Ascending aorta (tissue), 2 donors: ENCODE measurements at places on chromosomes 12 and 14.

DNA sequence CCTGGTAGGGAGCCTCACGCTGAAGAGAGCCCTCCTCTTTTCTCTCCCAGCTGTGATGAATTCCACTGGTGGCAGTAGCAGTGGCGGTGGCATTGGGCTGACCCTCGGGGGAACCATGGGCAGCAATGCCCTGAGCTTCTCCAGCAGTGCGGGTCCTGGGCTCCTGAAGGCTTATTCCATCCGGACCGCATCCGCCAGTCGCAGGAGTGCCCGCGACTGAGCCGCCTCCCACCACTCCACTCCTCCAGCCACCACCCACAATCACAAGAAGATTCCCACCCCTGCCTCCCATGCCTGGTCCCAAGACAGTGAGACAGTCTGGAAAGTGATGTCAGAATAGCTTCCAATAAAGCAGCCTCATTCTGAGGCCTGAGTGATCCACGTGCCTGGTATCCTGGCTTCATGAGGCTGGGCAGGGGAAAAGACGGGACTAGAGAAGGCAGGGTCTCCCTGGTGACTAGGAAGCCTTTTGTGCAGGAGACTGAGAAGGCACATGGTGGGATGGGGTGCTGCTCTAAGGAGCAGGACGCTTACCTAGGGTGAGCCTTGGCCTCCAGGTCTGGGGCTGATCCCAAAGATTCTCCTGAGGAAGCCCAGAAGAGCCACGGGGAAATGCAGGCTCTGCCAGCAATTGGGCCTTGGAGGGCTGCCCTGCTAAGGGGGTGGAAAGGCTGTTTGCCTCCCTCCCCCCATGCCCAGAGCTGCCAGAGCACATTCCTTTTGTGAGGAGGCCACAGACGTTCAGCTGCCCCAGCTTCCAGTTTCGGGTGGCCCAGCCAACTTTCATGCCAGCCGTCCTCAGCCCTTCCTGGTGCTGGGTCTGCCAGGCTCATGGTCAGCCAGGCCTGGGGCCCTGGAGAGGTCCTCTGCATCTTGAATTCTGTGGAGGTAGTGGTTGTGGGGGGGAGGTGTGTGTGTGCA is 15.8 kb downstream of the KRT7 start:
- peak; percentile 89 for DNase-seq

GRCh38 chr12:107684029-107684795 is 1.4 kb upstream of the PWP1 start:
- DNase-seq = no peak

DNA sequence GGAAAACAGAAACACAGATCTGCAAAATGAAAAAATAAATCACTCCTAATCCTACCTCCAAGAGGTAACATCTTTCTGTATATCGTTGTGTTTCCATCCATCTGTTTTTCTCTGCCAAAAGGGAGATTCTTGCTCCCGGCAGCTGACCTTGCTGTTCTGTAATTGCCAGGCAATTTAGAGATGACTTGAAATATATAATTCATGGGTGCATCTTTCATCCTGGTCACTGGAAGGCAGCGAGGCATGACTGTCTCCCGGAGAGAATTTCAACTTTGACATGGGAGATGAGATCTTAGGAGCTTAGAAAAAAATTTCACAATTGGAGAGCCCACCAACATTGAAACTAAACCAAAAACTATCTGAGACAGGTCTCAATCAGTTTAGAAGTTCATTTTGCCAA is 53.0 kb downstream of the WSCD2 start:
- no peak for DNase-seq

GRCh38 chr14:32471181-32471580 is 142.1 kb downstream of the AKAP6 start:
- no peak for DNase-seq

DNA sequence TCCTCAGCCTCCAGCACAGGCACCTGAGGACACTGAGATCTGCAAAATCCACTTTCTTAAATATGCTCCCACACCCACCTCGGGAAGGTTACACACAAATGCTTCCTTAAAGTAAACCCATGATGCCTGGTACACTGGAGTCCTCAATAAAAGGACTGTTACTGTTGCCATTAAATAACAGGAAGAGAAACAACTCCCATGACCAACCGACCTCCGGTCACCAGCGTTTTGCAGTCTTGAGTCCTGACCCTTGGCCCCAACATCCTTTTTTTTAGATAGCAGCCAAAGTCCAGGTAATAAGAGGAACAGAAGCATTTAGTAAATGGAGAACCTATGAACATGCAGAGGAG is 42.4 kb downstream of the ITPK1 start:
- DNase-seq = no peak

DNA sequence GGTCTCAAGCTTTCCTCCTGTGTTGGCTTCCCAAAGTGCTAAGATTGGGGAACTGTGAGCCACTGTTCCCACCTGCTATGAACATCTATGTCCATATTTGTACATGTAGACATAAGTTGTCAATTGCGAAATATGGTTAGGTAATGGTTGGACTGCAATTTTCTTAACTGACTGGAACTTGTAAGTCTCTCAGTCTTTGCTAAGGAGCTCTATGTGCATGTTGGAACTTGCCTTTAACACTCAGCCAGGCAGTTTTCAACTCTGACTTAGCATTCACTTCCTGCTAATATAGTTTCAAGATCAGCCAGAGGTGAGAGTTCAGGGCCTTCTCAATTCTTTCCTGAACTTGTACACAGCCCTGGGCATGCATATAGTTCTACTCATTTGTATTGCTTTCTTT is 44.5 kb upstream of the EEA1 start:
- DNase-seq = no peak

DNA sequence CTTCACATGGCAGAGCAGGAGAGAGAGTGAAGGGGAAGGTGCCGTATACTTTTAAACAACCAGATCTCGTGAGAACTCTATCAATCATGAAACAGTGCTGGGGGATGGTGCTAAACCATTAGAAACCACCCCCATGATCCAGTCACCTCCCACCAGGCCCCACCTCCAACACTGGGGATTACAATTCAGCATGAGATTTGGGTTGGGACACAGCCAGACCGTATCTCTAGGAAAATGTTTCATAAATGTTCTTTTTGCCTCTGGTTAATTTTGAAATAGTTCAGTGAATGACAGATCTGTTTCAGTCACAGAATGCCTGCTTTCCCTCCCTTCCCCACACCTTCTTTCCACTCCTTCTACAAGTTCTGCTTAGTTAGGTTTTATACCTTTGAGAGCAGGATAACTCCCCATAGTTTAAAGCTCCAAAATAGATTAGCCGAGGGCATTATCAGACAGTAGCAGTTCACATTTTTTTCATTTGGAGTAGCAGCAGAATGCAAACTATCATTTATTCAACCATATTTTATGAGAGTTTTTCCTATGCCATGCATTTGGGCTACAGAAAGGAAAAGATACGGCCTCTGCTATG is 27.1 kb downstream of the PELI2 start:
- DNase-seq = no peak

- DNase-seq = no peak
Measured at GRCh38 chr14:94689218-94689984, 77.2 kb downstream of the SERPINA3 start.

GRCh38 chr12:7017870-7018349 is 366 bp downstream of the LPCAT3 start:
- DNase-seq = no peak

GRCh38 chr12:97093187-97093683 is 186.2 kb downstream of the NEDD1 start:
- DNase-seq = no peak

- no peak for DNase-seq
Measured at GRCh38 chr12:78698747-78699146, 165.8 kb upstream of the SYT1 start.
